ENCODE measurements at places on chromosomes 2 and 18.

GRCh38 chr2:6877402-6878304 is at the start of gene RSAD2:
Gene RSAD2, plus strand, starts transcription at chr2:6877777. Its CDS starts 24 bp downstream, at chr2:6877801.
- peak; percentile 93 for DNase-seq

DNA sequence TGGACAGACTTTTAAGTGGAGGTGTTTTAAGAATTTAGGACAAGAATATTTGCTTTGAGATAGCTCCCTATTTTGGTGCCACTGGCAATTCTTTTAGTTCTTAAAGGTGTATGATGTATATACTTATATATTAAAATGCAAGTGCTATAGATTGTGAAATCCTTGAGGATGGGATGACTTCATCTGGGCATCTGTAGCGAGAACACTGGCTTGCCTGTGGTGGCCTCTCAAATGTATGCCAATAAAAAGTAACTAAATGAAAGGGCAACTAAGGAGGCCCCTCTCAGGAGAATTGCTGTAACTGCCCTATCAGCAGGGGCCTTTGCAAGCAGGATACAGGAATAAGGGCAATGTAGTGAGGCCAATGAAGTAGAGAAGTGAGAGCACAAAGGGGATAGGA is 2.6 kb upstream of the THUMPD2 start:
- no peak for DNase-seq

DNA sequence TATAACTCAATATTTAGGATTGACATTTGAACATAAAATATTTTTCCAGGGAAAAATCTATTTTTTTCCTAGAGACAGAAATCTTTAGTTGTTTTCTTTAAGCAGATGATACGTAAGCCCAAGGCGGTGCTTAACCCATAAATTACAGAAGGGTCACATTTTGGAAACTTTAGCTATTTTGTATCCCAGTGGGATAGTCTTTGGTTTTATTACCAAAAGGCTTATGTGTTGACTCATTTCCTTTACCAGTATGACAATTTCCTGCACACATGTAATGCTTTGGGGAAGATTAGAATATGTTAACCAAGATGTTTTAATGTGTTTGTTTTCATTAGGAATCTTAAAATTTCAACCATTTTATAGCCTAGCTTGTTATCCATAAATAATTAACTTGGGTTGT is 24.8 kb downstream of the DYNC1I2 start:
- DNase-seq, result no peak

GRCh38 chr18:71442731-71443141 is 1101.4 kb downstream of the CBLN2 start:
- DNase-seq, result no peak

DNA sequence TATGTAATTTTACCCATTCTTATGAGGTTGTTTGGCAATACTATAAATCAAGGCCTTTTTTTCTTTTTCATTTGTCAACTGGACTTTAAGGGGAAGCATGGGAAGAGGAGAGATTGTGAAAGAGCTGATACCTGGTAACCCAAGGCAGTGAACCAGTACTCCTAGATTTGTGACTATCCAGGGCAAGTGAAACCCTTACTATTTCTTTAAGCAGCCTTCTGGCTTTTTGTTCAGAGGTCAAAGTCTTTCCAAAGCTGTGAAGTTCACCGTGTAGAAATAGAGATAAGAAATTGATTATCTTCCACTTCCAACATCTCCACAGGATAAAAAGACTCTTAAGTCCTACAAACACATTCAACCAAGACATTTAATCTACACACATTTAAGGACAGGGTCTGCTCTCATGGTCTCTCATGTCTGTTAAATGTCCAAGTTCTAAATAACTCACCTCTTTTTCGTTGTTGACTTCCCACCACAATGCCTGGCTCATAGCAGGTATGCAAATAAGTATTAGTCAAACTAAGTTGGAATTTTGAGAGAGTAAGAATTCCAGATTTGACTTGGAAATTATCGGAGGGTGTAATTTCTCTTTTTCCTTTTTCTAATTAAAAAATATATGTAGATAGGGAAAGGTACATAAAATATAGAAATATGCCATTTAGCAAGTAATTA is 485.8 kb downstream of the STK39 start:
- DNase-seq, result no peak

DNA sequence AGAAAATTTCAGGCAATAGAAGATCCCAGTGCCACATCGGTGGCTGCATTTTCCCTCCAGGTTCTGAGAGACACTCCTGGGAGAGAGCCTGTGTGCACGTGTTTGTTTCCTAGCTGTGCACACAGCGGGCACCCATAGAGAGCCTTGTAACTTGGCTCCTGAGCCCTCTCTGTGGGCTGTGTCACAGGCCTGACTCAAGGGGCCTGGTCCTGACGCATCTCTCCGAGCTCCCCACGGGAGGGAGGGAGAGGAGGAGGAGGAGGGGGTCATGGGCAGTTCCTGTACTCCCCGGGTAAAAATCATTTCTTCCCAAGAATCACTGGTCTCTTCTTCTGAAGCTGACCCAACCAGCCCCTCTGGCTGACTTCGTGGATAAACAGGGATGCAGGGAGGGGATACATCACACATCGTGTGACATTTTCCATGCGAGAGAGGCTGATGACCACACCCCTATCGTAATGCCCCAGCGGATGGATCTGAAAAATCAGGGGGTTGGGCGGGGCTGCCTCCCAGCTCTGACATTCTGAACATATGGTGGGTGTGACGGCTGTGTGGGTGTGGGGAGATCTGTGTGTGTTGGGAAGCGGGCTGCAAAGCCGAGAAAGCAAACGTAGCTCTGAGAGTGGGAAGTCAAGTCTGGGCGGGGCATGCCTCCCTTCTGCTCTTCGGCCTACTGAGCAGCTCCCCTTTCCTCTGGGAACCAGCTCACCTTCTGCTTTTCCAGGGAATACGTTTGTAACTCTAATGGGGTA is 308.3 kb upstream of the HS6ST1 start:
- DNase-seq, result no peak

DNA sequence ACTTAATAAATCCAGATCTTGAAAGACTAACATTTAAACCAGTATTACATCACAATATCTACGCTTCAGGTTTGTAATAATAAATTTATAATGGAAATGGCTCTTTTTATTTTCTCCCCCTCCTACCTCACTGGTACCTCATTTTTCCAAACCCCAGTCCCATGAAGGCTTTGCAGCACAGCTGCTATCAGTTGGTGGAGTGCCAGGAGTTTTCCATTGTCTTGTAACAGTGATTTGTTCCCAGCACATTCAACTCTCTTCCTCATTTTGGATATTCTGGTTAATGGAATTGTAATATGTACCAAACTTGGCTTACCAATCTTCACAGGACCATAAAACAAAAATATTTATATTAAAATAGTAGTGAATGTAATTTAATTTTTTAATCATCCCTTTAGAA is 91.2 kb downstream of the VRK2 start:
- no peak for DNase-seq

DNA sequence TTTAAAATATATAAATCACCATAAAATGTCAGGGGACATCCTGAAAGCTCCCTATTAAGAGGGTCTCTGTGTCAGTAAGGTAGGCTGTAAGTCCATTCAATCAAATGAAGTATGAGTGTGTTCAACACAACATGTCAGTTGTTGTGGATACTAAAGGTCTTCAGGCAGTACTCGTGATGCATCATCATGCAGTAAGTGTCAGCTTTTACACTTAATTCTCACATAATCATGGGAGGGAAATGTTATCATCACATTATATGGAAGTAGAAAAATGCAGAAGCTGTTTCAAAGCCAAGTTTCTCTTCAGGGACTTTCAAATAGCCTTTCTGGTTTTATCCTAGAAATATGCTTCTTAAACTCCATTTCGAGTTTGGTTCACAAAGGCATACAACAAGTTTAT is 477.1 kb upstream of the ID2 start:
- DNase-seq, result peak; percentile 94

DNA sequence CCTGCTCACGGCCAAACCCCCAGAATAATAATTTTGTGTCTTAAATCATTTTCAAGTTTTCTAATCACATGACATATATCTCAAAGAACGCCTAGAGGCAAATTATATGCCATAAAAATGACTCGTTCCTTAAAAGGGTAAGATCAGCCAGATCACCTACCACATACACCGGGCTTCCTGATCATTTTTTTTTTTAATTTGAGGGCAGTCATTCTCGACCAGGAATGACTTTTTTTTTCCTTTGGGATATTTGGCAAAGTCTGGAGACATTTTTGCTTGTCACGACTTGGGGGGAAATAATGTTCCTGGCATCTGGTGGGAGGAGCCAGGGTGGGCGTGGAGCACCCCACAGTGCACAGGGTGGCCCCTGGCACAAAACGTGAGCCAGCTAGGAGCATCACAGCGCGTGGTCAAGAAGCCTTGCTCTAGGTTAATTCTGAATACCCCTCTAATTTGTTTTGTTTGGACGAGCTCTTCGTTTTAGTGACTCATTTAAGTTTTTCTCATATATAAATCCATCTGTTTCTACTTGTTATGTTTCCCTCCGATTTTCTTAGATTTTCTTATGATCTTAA is 94.9 kb downstream of the TWIST2 start:
- DNase-seq, result no peak

DNA sequence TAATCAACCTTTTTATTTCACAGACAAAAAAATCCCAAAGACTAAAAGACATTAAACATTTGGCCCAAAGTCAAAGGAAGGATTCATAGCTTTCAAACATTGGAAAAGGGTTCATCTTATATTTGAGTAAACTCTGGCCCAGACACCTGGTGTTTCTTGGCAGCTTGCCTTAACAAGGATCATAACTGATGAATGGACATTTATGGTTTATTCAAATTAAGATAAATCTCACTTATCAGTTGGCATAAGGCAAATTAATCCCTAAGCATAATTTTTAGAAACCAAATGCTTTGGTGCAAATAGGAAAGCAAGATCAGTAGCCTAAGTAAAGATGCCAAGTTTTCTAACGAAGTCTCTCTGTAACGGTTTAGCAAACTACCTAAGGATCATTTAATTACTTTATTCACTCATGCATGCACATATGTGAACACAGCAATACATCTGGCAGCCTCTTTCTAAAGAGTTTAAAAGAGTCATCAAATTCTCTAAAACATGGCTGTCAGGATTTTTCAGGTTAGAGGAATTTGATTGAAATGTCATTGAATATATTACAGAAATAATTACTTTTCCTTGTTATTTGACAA is 323.4 kb upstream of the RBMS1 start:
- DNase-seq, result no peak

DNA sequence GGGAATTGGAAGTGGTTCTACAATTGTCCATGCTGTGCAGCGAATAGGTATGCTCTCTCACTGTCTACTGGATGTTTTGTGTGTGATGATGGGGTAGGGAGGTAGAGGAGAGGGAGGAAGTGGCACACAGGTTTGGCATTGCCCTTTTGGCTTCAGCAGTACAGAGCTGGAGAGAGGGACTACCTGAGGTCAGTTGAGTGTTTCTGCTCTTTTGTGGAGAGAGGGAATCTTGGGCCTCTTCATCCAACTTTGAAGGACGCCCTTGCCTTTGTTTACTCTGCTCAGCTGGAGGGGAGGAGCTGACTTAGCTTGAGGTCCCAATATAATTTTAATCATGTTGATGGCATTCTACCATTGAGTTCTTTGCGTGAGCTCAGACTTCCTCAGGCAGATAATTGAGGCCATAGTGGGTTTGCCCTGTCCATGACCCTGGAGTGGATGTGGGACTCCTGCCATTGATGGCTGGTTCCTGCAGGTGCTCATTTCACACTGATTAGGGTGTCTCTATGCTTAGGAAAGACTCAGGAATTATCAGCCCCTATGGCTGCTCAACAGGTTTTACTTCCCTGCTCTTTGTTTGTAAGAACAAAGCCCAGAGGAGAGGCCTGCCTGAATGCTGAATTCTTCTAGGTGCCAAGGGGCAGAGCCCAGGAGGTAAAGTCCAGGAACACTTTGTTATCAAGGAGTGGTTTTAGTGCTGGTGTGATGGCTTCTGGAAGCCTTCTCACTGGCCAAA is 7.2 kb downstream of the RPIA start:
- no peak for DNase-seq

DNA sequence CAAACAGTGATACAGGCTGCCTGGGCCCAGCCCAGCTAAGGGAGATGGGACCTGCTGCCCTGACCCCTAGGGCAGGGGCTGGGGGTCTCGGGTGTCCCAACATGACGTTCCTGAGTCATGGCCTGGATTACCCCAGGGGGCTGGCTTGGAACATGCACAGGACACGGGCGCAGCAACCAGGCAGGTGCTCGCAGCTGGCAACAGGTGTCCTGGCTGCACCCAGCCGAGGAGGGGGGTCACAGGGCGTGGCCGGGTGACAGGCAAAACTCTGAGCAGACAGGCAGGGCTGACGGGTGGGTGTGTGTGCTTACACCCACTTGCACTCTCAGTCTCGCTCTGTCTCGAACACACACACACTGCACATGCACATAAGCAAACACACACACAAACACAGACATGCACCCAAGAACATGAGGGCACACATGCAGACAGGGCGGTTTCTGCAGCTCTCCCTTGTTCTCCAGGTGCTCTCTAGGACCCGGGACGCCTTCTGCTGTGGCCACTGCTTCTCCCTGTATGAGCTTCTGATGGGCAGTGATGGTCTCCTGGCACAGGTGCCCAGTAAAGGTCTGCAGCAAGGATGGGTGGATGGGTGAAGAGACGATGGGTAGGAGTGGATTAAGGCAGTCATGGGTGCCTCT is 33.7 kb upstream of the TAF1B start:
- DNase-seq, result no peak

- DNase-seq, result no peak
Measured at GRCh38 chr2:222108957-222109585, 189.7 kb downstream of the PAX3 start.

- DNase-seq, result no peak
Measured at GRCh38 chr2:148528356-148529064, 116.0 kb upstream of the EPC2 start.

- no peak for DNase-seq
Measured at GRCh38 chr2:833180-833579, 117.5 kb upstream of the SNTG2 start.

DNA sequence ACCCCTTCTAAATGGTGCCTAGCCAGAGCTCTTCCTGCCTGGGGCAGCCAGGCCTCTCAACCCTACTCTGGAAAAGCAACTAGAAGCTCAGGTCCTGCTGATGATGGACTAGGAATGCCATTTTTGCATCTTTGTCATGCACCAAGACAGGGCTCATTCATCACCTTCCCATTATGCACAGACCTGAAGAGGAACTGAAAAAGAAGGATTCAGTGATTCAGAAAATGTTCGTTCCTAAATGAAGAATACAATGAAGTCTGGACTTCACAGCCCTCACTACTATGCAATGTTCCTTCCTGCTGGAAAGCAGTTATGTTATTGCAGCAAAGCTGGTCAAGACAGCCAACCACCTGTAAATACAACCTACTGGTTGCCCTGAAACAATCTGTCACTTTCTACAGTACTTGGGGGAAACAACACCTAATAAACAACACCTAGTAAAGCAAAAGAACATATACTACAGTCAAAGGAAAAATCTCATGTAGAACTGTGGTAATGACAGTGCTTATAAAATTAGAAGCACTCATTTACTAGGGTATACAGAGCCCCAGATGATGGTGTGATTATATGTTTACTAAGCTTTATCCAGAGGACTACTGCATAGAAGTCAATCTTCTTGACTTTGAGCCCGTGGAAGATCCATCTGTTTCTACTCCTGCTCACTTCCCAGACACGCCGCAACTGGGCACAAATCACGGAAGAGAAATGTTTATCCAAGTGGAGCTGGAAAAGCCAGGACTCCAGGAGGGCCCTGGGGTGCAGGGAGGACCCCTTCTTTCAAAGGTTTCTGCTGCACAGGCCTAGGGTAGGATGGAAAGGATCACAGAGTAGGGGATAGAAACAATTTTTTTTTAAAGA is 103.1 kb upstream of the THOC1 start:
- DNase-seq, result peak; percentile 55

GRCh38 chr2:121735518-121736074 is 1.1 kb downstream of the NIFK start:
- no peak for DNase-seq
